ENCODE measurements at places on chromosomes 7 and 10.
A peak's percentile ranks its signal among the peaks of the same experiment; 100 is the strongest.

GRCh38 chr10:84341983-84342382 is 13.6 kb downstream of the CCSER2 start:
- no peak for DNase-seq

DNA sequence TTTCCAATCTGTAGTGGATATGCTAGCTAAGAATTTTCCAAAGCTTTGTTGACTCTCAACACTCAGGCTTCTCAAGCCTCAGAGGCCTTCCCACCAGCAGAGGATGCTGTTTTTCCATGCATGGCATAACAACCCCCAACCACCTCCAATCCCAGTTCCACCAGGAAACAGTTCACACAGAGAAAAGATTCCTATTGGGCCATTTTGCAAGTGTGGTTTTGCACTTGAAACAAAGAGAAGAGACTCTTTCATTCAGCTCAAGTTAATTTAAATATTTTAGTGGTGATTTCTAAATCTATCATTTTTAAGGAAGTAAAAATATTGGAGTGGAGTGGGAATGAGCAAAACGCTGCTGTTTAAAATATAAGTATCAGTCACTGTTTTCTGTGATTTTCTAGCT is 105.6 kb upstream of the COL1A2 start:
- DNase-seq: peak; percentile 88

DNA sequence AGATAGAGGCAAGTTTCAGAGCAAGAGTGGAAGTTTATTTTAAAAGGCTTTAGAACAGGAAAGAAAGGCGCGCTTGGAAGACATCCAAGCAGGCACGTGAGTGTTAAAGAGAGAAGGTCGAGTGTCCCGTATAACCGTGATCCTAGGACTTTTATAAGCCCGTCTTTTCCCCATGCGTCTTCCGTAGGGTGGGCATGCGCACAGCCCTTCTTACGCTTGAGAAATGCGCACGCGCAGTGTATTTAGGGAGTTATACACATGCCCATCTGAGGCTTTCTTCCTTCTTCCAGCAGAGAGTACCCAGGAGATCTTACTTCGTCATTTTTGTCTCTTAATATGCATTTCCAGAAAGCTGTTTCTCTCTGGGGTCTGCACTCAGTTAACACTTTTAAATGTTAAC is 52.4 kb downstream of the CALD1 start:
- no peak for DNase-seq

DNA sequence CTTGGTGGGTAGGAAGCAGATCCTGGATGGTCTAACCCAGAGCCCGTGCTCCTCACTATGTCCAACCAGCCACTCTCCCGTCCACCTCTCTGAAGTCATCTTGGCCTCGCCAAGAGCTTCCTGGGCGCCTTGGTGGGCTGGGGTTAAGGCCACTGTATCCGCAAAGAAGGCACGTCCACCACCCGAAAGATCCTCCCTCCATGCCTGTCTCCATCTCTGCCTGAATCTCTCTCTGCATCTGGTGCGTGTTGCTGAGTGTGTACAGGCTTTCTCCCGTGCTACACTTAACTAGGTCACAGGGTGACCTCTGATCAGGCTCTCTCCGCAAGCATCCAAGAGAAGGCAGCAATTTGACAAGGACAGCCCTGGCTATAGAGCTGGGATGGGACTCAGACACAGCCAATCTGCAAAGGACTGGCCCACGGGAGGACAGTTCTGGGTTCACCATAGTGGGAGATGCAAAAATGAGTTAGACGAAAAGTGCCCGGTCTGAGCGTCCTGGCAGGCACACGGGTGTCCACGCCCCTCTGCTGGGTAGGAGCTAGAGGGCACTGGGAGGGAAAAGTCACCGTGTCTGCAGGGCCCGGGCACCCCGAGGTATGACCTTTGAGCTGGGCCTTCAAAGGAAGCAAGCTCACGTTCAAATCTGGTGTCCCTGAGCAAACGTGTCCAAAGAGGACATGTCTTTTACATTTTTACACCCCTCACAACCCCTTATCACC is 9.4 kb upstream of the RFC2 start:
- DNase-seq: no peak

DNA sequence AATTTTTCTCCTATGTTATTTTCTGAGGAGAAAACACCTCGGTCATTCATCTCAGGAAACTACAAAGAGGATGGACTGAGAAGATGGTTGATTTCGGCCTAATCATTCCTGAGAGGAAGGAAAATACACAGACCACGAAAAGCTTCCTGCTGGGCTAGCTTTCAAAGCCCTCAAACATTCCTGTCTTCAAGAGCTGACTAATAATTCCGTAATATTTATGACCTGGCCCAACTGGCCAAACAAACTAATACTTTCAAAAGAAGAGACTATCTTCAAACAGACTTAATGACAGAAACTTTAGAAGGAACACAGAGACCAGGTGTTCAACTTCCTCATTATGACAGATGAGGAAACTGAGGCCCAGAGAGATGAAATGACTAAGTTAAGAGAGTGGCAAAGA is 215.1 kb upstream of the FRMD4A start:
- DNase-seq: no peak

DNA sequence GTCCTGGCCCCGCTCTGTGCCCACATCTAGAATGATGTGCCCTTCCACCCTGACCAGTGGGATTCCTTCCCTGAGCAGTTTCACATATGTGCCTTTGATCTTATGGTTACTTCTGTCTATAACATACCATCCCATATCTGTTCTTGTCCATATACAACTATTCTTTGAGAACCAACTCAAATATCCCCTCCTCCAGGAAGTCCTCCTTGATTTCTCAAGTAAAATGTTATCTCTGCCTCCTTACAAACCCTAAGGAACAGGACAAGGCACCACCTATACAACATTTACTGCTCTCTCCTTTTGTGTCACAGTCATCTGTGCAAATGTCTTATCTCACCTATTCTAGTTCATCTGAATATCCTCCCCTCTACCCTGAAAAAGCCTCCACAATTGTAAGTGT is 28.2 kb downstream of the HABP2 start:
- no peak for DNase-seq

DNA sequence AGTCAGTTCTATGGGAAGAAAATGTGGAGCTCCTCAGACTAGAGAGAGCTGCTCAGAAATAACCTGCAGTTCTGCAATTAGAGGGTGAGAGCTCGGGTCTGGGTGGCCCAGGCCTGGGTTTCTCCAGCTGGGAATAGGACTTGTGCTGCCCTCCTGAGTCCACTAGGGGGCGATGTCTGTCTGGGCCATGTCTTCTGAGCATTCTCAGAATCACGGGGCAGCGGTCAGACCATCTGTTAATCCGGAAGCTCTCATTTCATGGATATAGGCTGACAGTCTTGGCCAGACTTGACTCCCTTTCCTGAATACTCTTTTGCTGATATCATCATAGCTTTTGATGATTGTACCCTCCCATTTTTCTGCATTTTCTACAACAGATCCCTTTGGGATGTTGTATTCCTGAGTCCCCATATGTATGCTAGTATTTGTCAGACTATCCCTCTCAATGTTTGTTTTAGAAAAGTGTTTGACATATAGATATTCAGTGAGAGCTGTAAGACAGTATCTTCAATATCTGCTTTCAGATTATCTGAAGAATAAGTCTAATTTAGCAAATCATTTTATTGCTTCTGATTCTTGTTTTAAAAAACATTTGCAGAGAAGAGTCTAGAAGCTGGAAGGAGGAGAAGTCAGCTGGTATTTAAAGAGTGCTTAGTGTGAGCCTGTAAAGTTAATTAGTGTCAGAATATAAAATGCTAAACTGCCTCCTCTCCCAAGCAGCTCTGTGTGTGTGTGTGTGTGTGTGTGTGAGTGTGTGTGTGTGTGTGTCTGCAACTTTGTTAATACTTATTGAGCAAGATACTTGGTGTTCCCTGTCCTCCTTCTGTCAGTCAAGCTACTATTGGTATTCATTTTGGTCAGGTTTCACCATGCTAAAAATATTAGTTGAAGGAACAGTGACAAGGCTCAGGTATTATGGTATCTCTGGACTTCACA is 38.0 kb downstream of the STARD3NL start:
- peak; percentile 83 for DNase-seq

GRCh38 chr10:125850766-125851731 is 27.7 kb downstream of the BCCIP start:
- DNase-seq: no peak

DNA sequence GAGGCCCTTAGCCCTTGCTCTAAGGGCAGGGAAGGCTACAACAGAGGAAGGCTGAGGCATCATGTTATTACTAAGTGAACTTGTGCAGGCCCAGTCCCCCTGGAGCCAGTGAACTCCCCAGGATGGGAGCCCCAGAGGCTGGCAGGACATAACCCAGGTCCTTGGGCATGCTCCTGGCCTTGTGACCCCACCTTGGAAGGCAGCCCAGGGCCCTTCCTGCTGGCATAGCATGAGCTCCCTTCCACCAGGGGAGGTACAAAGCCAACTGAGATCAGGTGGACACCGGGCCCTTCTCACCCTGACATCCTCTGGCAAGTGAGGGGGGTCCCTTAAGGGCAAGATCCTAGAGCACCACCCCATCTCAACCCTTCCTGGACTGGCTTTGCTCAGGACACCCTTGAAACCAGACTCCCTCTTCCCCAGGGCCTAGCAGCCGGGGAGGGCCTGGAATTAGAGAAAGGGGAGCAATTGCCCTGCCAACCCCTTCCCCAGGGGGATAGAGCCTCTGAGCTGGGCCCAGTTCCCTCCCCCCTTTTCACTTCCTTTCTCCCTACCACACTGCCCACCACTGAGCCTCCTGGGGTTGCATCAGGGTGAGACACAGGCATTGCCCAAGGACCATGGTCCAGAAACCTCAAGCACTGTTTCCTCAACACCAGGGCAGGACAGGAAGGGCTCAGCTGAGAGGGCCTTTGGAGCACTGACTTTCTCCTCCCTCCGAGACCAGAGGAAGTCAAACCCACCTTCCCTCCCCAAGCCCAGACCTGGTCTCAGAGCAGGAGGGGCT is 1.8 kb upstream of the VSIR start:
- no peak for DNase-seq

GRCh38 chr7:115479448-115479847 is 551.1 kb downstream of the TFEC start:
- DNase-seq: no peak

DNA sequence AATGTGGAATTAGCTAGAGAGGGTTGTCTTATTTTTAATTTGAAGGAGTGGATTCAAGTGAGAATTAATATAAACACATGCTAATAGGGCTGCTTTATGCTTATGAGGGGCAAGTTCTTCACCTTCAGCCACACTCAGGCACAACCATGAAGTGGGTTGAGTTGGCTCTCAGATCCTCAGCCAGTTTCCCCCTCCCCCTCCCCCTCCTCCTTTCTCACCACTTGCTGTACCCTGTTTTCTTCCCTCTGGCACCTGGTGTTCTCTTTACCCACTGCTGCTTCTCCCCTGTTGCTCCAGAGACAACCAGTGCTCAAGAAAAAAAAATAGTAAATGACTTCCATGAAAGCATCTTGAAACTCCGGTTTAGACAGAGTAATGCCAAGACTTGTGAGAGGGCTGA is 1083.3 kb downstream of the CNTNAP2 start:
- no peak for DNase-seq

- DNase-seq: no peak
Measured at GRCh38 chr10:132419538-132420468, 22.8 kb downstream of the PWWP2B start.

Data from neural progenitor cell (in vitro differentiated cells).